ENCODE measurements at places on chromosomes 1 and 21.

DNA sequence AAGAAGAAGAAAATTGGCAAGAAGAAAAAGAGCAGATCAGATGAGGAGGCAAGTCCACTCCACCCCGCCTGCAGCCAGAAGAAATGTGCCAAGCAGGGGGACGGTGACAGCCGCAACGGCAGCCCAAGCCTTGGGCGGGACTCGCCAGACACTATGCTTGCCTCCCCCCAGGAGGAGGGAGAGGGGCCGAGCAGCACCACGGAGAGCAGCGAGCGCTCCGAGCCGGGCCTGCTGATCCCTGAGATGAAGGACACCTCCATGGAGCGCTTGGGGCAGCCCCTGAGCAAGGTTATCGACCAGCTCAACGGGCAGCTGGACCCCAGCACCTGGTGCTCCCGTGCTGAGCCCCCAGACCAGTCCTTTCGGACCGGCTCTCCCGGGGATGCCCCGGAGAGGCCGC lies 9.0 kb upstream of the SLC25A34 start:
- DNase-seq, result no peak

- DNase-seq, result no peak
Observed at GRCh38 chr1:11523746-11524464, 45.0 kb downstream of the DISP3 start.

DNA sequence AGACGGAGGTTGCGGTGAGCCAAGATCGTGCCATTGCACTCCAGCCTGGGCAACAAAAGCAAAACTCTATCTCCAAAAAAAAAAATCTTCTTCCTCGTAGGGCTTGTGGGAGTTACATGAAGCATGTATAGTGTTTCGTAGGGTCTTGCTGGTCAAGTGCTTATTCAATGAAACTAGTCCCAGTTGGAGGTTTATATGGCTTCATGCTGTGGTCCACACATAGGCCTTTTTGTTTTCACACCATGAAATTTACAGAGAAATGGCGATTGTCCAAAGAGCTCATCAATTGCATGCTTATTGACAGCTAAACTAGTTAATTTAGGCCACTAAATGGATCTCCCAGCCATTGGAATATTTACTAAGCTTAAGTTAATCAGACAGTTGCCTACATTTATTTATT lies 29.6 kb downstream of the HUNK start:
- DNase-seq, result no peak

- DNase-seq, result no peak
Observed at GRCh38 chr1:171792656-171793369, 11.4 kb downstream of the METTL13 start.

GRCh38 chr1:195195423-195196057 lies 1412.7 kb downstream of the KCNT2 start:
- DNase-seq, result peak; percentile 2

DNA sequence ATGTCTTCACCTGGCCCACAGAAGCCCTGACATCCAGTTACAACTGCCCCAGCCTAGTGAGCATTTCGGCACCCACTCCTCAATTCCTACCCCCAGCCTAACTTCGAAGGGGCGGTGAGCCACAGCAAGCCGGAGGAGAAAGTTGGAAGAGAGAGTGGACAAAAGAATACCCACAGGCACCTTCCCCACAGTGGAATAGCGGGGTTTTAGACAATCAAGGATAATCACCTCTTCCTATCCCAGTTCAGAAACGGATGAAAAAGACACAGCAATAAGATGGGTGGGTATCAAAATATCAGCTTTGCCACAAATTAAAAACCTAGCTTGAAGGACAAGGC lies 1.3 kb upstream of the LSS start:
- no peak for DNase-seq

DNA sequence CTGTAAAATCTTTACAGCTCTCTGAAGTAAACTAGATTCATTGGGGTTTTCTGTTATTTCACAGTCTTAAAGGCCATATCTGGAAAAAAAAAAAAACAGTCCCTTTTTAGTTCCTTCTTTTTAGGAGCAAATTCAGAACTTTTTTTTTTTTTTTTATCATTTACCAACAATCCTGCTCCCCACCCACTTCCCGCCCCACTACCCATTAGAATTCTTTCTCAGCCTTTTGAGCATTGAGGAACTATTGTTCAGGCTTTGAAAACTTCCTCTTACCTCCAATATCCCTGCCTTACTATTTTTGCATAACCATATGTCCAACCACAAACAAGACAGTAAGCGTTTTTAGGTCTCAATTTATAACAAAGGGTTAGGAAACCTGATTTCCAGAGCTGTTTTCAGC lies 330.1 kb downstream of the PLPP3 start:
- no peak for DNase-seq

Measured in stimulated activated CD4-positive, alpha-beta T cell treated with anti-CD3 and anti-CD28 coated beads, Interleukin-4, amount 100 ng/mL, for 48 hours (primary cell).